ENCODE measurements at places on chromosomes 6 and 20.

GRCh38 chr6:21603082-21603952 lies 9.8 kb downstream of the SOX4 start:
- no peak for DNase-seq

DNA sequence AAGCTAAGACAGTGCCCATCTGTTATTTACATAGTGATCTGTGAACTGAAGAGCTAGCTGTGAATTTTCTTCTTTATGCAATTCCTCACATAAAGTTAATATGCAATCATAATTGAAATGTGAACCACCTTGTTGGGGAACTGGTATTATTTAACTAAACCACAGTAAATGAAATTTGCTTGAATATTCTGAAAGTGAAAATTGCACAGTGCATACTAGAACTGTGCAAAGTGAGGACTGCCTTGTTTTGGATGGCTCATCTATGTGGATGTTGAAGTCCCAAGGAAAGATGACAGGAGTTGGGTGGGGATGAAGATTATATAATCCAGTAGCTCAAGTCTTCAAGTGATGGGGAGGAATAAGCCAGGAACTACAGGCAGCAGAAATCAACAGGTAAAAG lies 5.7 kb upstream of the PHF10 start:
- no peak for DNase-seq

DNA sequence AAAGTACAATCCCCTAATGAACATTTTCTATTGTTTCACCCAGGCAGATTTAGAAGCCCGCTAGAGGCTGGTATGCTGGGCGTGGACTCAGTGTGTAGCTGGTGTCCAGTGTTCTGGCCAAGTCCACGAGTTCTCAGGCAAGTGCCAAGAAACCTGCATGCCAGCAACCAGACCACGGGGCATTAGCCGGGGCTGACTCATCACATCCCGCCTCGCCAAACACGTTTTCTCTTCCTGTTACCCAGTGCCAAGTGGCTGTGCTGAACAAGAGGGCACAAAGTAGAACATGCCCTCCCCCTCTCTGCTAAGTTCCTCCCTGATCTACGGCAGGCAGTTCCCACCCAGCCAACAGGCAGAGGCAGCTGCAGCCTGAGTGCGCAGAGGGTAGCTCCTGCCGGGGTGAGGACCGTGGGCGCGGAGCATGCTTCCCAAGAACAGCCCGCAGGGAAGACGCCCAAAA lies 29.6 kb downstream of the RAMACL start:
- DNase-seq = peak; percentile 86

GRCh38 chr20:31606804-31607639 lies 1.9 kb downstream of the ID1 start:
- DNase-seq = no peak

GRCh38 chr6:111183702-111184517 lies 96.6 kb downstream of the SLC16A10 start:
- DNase-seq = no peak

DNA sequence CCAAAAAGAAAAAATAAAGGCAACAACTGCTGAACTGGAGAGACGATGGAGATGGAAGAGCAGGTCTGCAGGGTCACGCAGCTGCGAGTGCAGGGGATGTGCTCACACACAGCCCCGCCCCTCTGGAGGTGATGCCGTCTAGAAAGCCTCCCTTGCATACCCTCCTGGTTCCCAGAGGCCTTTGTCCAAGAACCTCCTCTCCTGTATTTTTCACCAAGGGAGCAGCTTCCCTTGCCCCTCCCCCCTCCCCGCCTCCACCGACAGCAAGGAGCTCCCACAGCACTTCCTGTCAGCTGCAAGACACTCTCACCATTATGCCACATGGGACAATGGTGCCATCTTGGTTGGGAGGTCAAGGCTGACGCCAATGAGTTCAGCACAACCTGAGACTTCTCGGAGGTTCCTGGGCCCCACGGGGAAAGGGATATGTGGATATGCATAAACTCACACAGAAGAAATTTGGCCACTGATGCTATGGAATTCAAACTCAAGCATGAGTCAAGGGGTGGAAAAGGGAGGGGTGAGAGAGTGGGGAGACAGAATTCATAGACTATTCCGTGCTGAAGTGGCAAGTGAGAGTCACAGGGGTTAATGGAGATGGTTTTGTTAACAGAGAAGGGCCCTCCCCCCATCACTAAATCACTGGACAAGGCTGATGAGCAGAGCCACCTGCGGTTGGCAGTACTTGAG lies 132.9 kb downstream of the SCML4 start:
- no peak for DNase-seq

DNA sequence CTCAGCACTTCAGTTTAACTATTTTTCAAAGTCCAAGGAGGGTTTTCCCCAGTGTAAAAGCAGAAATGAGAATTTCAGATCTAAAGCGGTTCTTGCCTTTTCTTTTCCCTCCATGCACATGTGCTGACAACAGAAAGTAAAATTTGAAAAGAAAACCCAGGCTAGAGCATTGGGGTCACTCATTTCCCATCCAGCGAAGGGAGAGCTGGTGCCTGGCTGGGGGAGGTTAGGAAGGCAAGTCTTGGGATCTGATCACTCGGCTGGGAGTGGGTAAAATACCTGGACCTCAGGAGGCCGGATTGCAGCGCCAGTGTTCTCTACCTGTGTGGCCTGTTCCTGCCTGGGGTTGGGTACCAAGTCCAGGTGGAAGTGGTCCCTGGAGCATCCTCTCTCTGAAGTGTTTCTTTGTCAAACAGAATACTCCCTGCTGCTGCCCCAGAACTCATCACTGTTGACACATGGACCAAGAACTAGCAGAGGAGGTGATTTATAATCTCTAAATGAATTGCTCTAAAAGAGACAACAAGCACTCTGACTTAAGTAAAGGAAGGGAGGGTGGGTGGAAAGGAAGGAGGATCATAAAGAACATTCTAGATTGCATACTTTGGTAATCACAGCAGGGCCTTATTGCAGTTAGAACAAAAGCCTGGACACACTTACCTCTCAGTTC lies 136.0 kb downstream of the MTHFD1L start:
- no peak for DNase-seq

DNA sequence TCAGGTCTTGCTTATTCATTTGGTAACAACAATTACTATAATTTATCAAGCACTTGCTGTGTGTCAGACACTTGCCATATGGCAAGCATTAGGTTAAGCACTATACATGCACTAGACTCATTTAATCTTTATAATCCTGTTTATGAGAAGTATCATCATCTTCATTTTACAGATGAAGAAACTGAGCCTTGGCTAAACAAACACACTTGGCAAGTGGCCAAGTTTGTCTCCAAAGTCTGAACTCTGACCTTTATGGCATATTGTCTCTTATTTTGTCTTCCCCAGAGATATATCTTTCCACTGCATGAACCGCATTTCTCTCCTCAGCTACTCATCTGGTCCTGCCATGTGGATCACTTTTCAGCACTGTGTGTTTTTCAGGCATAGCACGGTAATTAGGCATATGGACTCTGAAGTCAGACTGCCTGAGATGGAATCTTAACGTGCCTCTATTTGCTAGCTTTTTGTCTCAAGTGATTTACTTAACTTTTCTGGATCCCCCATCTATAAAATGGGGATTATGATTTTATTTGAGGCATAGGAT lies 4.7 kb downstream of the ADGRF5 start:
- no peak for DNase-seq

DNA sequence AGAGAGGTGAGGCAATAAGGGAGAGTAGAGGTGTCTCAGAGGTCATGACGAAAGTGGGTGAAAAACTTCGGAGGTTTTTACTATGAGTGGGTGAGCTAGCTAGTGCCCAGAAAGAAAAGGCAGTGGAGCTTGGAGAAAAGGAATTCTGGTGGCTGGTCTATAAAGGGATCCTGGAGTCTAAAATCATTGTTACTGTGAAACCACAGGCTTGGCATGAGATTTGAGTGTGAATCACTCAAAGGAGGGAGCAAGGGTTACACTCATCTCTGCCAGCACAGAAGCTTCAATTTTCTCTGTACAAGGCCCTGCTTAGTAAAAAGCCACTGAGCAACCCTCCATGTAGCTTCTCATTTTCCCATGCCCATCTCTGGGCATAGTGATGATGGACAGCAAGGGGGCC lies 47.5 kb downstream of the CD83 start:
- DNase-seq = no peak

GRCh38 chr6:154479771-154480639 lies 30.5 kb downstream of the CNKSR3 start:
- peak; percentile 29 for DNase-seq

DNA sequence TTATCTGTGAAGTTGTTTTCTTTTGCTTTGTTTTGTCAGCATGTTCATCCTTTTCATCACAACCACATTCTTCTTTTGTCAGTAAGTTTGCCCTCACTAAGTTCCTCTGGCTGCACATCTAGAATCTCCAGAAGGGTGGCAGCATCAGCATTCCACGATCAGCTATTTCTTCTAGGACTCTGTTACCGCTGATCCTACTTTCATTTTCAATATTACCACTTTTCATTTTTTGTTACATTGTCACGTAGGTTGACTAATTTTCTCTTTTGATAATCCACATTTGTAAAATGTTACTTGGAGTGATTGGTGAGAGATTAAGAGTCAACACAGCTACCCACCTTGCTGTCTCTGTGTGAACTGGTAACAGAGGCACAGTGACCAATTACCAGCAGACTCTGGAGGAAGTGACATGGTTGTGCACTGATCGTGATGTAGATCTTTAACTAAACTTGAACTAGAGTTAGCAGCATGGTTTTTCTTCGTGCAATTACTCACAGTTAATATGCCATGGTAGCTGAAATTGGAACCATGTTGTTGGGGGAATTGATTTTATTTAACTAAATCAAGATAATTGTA lies 307.9 kb upstream of the SLC35B3 start:
- DNase-seq = no peak

DNA sequence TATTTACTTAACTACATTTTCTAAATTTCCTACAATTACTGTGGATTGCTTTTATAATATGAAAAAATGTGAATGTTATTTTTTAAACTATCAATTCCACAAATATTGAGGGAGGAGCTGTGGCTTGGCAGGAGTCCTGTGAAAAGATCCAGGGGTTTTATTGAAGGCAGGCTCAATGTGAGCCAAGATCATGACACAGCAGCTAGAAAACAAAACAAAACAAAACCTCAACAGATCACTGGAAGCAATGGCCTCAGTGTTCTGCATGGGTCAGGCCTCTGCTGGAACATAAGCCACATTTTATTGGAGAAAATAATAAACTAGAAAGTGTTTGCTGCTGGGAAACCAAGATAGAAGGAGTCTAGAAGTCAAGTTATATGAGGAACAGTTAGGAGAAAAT lies 19.4 kb upstream of the RCAN2 start:
- no peak for DNase-seq

GRCh38 chr6:114287461-114287860 lies 55.4 kb downstream of the HS3ST5 start:
- DNase-seq = no peak

- no peak for DNase-seq
Observed at GRCh38 chr20:23358923-23359593, 2.9 kb upstream of the GZF1 start.

GRCh38 chr6:101116337-101116736 lies 235.2 kb upstream of the ASCC3 start:
- DNase-seq = no peak

- no peak for DNase-seq
Observed at GRCh38 chr20:45049904-45050471, 50.9 kb downstream of the KCNS1 start.

Data from spleen (tissue), 13 donors.